ENCODE measurements at places on chromosomes 12 and 14. TPM values are rescaled to one million over a fixed set of nuclear protein-coding genes. Genes with fewer than 3 reads are reported as not detected.

DNA sequence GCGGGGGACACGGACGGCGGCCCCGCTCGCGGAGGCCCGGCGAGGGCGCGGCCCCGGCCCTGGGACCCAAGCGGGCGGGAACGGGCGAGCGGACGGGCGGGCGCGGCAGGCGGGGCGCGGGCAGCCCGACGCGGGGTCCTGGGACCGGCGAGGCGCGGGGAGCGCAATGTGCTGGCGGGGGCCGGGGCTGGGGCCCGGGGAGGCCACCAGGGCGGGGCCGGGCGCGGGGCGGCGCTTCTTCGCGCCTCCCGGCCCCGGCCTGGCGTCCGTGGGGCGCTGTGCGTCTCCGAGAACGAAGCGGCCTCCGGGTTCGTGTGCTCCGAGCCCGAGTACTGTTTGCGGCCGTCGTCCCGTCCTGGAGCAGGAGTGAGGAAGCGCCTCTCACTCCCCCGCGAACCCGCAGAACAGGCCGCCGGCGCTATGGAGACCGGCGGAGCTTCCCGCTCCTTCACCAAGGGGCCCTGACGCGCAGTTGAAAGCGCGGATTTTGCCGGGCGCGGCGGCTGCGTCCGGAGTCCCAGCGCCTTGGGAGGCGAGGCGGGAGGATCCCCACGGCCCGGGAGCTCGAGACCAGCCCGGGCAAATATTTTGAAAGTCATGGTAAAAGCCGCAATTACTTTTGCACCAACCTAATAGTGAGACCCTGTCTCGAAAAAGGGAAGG lies 420 bp upstream of the ANKLE2 start:
- peak; percentile 84 for DNase-seq

GRCh38 chr12:20210621-20211215 lies 157.6 kb upstream of the PDE3A start:
- no peak for DNase-seq

GRCh38 chr12:60120199-60120598 lies 524.4 kb downstream of the SLC16A7 start:
- no peak for DNase-seq

DNA sequence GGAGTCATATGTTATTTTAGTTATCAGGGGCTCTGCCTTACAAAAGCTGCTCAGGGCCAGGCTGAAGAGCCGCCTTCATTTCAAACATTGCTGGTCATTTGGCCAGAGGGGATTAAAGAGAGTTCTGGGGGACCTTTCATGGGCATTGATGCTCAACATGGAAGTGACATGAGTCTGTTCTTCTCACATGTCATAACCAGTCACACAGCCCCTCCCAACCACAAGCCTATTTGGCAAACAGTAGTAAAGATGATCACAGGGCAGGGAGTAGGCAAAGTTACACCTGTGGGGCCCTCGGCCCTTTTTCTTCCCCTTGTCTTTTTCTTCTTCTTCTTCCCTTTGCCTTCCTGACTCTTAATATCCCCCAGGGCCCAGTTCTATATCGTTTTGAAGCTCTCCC lies 33.3 kb downstream of the CFAP54 start:
- no peak for DNase-seq

DNA sequence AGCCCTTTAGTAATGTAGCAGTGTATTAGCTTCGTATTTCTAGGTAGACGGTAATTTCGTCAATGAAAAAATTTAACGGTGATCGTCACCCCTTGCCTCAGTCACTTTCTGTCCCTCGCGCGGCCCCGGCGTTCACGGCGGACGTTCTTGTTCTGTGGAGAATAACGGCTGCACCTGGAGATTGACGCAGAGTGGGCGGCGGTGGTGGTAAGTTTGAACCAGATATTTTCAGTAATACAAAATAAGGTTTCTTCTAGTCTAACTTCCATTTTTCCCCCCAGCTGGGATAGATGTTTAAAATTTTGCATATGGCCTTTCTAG lies 341 bp downstream of the ZNF10 start:
- peak; percentile 64 for DNase-seq

- DNase-seq = no peak
Observed at GRCh38 chr12:49643961-49644619, 20.7 kb downstream of the PRPF40B start.

DNA sequence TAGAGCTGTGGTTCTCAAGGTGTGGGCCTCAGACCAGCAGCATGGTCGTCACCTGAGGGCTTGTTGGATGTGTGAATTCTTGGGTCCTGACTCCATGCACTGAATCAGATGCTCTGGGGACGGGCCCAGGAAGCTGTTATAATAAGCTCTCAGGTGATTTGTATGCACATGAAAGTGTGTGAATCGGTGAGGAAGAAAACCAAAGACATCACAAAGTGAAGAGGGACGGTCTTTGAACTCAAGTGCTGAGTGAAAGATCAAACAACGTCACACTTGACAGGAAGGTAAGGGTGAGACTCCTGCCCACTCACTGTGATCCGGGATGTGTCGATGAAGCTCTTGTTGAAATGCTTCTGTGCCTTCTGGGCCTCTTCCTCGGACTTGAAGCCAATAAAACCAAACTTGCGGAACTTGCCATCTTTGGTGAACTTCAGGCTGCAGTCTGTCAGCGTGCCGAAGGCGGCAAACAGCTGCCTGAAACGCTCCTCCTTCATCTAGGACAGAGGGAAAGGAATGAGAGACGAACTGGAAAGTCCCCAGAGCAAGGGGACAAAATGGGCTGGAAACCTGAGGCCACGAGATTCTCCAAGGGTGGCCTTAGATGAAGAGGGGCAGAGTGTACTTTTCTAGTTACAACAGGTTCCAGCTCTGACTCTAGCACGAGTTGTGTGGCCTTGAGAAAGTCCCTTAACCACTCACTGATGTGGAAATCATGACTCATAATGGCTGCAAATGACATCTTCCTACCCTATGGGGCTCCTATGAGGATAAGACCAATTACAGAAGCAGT lies 4.0 kb downstream of the RBM19 start:
- DNase-seq = peak; percentile 91

GRCh38 chr14:24366721-24367513 lies 1.1 kb upstream of the NFATC4 start:
- peak; percentile 31 for DNase-seq

DNA sequence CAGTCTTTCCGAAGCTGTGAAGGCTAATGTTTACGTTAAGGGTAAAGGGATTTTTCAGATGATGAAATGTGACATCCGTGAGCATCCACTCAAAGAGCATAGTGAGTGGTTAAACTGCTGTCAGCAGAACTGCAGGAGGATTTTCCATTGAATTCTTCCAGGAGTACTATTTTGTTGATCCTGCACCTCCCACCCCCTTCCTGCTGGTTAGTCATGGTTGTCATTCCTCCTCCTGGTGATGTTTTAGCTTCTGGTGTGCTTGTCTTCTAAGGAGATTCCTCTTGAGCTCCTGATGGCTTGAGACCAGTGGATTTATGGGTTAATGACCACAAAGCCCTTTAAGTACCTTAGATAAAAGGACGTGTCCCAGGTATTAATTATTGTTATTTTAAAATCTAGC lies 2.4 kb upstream of the GPRC5D start:
- DNase-seq = no peak

DNA sequence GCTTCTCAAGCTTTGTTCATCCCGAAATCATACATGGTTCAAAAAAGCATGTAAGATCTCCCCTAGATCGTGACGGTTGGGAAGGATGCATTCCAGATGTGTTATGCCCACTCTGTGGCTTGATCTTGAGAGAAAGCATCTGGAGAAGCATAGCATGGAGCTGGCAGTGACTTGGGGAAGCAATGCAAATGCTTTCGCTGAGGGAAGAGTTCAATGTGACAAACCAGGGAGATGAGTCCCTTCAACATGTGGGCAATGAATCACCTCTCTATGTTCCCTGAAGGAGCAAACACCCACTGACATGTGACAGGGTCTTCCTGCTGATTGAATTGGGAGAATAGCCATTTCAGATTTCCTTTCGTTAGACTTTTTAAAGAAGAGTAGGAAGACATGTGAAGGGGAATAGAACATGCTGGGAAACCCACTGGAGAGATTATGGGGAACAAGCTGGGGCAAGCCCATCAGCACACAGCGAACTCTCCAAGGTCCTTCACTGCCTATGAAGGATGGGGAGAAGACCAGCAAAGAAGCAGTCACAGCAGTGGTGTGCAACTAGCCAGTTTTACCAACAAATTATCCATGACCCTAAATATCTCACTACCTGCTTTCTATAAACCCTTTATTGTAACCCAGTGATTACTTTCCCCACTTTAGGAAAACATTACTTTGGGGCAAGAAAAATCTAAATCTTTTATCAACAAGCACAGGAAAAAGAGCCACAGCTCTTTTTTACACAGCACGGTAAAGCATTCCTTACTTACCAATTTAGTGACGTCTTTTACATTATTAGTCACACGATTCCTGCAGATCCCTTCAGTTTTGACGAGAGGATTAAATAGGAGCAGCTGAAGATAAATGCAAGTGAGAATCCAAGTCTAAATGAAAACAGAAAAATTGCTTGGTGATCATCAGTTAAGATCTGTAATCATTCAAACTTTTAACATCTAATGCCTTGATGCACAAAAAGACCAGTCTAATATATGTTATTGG lies 35.0 kb downstream of the KITLG start:
- no peak for DNase-seq

DNA sequence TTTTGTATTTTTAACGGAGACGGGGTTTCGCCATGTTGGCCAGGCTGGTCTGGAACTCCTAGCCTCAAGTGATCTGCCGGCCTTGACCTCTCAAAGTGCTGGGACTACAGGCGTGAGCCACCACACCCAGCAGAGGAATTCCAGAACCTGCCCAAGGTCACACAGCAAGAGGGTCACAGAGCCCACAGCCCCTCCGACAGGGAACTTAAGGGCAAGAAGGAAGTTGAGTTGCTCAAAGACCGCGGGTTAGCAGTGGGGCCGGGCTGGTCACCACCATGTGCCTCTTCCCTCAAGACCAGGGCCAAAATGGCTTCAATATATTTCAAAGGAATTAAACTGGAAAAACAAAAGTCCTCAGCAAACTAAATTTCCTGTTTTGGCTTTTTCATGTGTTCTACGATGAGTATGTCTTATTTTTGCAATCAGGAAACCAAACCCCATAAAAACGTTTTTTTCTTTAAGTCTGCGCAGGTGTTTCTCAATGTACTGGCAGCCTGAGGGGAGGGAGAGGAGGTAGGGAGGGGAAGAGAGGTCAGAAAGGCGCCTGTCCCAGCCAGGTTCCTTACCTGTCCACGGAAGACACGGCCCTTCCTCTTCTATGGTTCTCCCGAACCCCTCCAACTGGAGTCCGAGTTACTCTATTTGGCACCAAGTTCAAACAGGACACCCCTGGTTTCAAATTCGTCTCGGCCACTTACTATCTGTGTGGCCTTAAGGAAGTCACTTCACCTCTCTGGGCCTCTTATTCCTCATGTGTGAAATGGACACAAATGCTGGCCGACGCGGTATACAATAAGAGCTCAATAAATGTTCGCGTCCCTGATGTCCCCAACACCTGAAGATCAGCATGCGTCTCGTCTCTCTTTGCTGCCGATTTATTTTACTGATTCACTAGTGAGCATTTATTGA lies 778 bp downstream of the SLC8B1 start:
- DNase-seq = peak; percentile 13

DNA sequence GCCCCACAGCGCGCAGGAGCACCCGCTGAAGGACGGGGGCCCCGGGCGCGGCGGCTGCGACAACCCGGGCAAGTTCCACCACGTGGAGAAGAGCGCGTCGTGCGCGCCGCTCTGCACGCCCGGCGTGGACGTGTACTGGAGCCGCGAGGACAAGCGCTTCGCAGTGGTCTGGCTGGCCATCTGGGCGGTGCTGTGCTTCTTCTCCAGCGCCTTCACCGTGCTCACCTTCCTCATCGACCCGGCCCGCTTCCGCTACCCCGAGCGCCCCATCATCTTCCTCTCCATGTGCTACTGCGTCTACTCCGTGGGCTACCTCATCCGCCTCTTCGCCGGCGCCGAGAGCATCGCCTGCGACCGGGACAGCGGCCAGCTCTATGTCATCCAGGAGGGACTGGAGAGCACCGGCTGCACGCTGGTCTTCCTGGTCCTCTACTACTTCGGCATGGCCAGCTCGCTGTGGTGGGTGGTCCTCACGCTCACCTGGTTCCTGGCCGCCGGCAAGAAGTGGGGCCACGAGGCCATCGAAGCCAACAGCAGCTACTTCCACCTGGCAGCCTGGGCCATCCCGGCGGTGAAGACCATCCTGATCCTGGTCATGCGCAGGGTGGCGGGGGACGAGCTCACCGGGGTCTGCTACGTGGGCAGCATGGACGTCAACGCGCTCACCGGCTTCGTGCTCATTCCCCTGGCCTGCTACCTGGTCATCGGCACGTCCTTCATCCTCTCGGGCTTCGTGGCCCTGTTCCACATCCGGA lies 1.4 kb downstream of the FZD10 start:
- DNase-seq = no peak

DNA sequence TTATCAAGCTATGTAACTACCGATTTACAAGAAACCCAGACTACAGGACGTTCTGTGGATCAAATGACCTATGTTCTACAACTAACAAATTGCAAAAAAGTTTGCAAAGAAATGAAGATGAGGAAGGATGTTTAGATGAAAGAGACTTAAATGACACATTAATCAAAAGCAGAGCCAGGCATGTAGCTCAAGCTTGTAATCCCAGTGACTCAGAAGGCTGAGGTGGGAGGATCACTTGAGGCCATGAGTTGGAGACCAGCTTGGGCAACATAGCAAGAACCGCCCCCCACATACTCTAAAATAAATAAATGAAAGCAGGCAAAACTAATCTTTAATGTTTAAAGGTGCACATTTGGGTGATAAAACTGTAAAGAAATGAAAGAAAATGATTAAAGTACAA lies 331.9 kb downstream of the BTG1 start:
- peak; percentile 28 for DNase-seq

DNA sequence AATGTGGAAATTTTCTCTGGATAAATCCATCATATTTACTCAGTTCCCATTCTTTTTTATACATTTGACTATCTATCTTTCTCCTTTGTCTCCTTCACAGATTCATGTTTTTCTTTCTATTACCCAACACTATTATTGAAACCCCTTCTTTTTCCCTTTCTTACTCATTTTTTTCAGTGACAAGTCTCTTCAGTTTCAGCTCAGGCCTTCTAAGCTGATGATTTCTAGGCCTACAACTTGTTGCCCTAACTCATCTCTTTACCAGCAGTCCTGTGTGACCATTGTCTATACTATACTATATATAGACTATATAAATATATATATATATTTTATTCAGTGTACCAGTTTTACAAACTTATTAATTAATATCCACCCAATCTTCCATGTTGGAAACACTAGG lies 31.8 kb downstream of the SLC16A7 start:
- DNase-seq = no peak

Gene OVCH1
- total RNA-seq = not detected

Gene KCNA5
- not detected for total RNA-seq

Gene INTS13
- total RNA-seq = 39.6 TPM

Gene SIX4
- total RNA-seq = not detected

Gene FOXG1
- total RNA-seq = not detected

Gene TMEM253
- not detected for total RNA-seq

Gene SP7
- not detected for total RNA-seq

Data from activated naive CD4-positive, alpha-beta T cell treated with anti-CD3 and anti-CD28 coated beads for 36 hours (primary cell).